BJ (cell line): ENCODE measurements at places on chromosomes 5 and 9. TPM values are rescaled to one million over a fixed set of nuclear protein-coding genes. Genes with fewer than 3 reads are reported as not detected.

- DNase-seq = no peak
Observed at GRCh38 chr5:74631081-74631953, 9.2 kb downstream of the ENC1 start.

The SH3TC2 gene
- polyA plus RNA-seq = 1.5 and 1.9 TPM in 2 replicates

The ANP32B gene
- 18.3 and 40.5 TPM in 2 replicates for polyA plus RNA-seq

The IFNA13 gene
- not detected in 2 replicates for polyA plus RNA-seq

- DNase-seq = no peak
Observed at GRCh38 chr5:65817931-65818330, 95.9 kb downstream of the NLN start.

DNA sequence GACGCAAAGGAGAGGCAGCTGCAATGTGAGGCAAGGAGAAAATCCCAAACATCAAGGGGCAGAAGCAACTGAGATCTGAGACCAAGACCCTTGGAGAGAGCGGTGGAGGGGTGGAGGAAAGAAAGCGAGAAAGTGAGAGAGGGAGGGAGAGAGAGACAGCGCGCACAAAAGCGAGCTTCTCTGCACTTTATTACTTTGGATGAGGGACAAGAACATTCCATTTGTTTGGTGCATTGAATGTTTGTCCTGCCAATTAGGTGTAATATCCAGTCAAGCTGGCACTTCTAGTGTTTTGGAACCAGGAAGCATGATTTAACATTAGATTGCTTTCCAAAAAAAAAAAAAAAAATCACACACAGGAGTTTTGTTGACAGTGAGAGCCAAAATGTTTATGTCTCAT lies 1.4 kb downstream of the CAST start:
- DNase-seq = no peak

GRCh38 chr5:82290005-82290404 lies 11.9 kb upstream of the RPS23 start:
- DNase-seq = no peak

- DNase-seq = no peak
Observed at GRCh38 chr9:87270221-87270847, 227.3 kb upstream of the DAPK1 start.

GRCh38 chr5:31934156-31934555 lies 240.0 kb downstream of the GOLPH3 start:
- no peak for DNase-seq

The BHMT2 gene
- polyA plus RNA-seq = 11.5 and 12.4 TPM in 2 replicates

DNA sequence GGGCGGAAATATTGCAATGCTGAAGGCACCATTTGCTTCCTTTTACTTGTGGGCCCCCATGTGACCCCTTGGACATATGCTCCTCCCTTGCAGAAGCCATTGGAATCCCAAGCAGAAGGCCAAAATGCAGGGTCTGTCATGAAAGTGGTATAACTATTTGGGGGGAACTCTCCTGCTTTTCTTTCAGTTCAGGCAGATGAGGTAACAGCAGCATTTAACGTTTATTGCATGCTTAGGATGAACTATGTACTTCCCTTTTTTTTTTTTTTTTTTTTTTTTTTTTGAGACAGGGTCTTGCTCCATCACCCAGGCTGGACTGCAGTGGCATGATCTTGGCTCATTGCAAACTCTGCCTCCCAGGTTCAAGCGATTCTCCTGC lies 7.8 kb downstream of the FOXI1 start:
- no peak for DNase-seq

The TMEM171 gene
- polyA plus RNA-seq = 4.4 and 5.3 TPM in 2 replicates

DNA sequence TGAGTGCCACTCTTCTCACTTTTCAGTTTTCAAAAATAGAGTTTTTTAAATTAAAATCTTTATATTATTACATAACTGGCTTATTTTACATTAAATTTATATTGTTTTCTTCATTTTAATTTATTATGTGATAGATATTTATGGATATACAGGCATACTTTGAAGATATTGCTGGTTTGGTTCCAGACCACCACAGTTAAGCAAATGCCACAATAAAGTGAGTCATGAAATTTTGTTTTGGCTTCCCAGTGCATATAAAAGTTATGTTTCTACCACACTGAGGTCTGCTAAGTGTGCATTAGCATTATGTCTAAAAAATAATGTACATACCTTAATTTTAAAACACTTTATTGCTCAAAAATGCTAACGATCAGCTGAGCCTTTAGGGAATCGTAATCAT lies 47.4 kb downstream of the NDUFS4 start:
- peak; percentile 14 for DNase-seq

DNA sequence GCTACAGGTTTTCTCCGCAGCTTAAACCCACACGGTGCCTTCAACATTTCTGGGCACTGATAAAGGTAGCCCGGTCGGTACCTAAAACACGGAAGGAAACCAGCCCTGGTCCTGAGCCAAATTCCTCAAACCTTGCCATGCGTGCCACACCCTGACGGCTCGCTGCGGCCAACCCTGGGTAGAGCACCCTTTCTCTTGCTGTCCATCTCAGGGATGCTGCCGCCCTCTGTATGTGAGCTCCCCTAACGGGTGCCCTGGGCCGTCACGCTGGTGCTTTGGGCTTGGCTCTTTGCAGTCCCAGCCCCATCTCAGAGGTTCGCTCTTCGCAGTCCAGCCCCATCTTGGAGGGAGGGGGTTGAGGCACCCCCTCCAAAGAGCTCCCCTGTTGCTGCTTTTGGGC lies 43.9 kb downstream of the PNPLA7 start:
- DNase-seq = no peak

The ARID3C gene
- polyA plus RNA-seq = not detected in 2 replicates

The APBA1 gene
- polyA plus RNA-seq = 4.6 and 4.8 TPM in 2 replicates

DNA sequence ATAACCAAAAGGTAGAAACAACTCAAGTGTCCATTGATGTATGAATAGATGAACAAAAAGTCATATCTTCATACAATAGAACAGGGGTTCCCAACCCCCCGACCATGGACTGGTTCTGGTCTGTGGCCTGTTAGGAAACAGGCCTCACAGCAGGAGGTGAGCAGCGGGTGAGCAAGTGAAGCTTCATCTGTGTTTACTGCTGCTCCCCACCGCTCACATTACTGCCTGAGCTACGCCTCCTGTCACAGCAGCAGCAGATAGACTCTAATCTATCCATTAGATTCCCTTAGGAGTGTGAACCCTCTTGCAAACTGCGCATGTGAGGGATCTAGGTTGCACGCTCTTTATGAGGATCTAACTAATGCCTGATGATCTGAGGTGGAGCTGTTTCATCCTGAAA lies 478.0 kb downstream of the BRINP1 start:
- no peak for DNase-seq

GRCh38 chr5:143362664-143363227 lies 40.7 kb downstream of the NR3C1 start:
- no peak for DNase-seq

- DNase-seq = no peak
Observed at GRCh38 chr9:34456746-34457145, 1.6 kb downstream of the FAM219A start.

GRCh38 chr9:79432485-79432884 lies 139.3 kb upstream of the TLE4 start:
- DNase-seq = no peak

DNA sequence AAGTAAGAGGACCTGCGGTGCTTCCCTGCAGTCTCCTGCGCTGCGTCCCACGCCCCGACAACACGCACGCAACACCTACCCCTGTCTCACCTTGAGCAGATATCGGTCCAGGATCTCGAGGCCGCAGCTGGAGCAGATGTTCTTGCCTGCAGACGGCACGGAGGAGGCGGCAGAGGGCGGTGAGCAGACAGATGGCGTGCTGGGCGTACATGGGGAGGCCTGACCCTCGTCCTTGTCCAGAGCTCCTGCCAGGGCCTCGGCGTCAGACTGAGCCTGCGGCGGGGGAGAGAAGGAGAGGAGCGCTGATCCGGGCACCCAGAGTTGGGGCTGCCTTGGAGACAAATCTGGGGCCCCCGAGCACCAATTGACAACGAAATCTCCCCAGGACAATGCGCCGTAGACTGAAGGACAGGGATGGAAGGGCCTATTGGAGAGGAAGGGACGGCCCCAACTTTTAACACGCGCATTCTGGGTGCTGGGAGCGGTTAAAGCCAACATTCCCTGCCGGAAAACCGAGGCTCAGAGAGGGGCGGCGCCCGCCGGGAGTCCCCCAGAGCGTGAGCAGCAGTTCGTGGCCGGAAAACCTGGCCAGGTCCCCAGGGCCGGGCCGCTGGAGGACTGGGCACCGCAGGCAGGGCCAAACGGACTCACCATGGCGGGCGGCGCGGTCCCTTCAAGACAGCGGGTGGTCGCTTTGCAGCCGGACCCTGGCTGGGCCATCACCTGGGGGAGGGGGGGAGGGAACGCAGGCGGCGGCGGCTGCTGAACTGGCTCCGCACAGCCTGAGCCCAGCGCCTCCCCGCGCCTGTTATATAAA lies 1.8 kb downstream of the LHX6 start:
- DNase-seq = no peak

The BAAT gene
- 0.04 TPM in 1 of 2 replicates, not detected in the other for polyA plus RNA-seq

The ANKRD34B gene
- not detected in 2 replicates for polyA plus RNA-seq

- no peak for DNase-seq
Observed at GRCh38 chr9:81848472-81848871, 79.8 kb upstream of the SPATA31D4 start.

GRCh38 chr5:44535621-44536020 lies 146.4 kb upstream of the FGF10 start:
- DNase-seq = no peak

GRCh38 chr5:84113246-84114105 lies 271.2 kb downstream of the EDIL3 start:
- DNase-seq = no peak

DNA sequence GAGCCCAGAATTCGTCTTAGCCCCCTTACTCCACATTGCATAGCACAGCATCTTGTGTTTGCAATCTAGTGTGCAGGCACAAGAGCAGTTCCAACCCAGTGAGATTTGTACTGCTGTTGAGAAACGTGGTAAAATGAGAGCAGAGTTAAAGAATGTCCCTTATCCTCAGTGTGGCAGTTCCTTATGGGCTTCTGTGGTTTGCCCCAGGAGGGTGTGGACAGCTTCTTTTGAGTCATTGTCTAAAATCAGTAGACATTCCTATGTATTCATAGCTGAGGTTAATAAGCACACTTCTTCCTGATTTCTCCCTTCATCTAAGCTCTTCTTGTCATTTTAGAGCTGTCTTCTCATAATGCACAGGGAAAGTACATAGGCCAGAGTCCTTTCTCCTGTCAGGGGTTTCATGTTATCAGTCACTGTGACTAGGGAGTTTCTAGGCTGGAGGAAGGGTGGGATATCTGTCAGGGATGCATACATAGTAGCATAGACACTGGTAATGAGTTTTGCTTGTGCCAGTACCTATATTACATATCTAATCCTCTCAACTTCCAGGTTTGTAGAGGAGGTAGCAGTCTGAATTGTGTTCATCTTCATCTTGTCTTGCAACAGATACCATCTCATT lies 2.0 kb upstream of the CAVIN4 start:
- peak; percentile 42 for DNase-seq

The POU5F2 gene
- 0.04 and 0.06 TPM in 2 replicates for polyA plus RNA-seq

The OBP2B gene
- polyA plus RNA-seq = not detected in 2 replicates

The SCGB3A2 gene
- not detected in 2 replicates for polyA plus RNA-seq

DNA sequence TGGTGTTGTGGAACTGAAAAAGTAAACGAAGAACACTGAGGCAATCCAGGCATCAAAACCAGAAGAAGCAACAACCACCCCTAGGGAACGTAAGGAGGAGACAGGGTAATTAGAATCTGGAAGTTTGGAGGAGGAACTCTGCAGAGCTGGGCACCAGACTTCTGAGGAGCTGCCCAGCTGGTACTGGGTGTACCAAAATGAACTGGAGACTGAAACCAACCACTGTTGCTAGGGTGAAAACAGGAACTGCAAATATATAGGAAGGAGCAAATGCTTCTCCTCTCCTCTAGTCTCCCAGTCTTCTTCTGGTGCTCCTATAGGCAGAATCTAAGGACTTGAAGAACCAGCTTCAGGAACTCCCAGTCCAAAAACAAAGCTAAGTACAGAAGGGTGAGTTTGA lies 189.8 kb downstream of the ELAVL2 start:
- DNase-seq = no peak

GRCh38 chr5:103849934-103850333 lies 287.3 kb upstream of the NUDT12 start:
- DNase-seq = peak; percentile 83

GRCh38 chr5:128885649-128886255 lies 79.5 kb upstream of the SLC27A6 start:
- DNase-seq = no peak

The BRINP1 gene
- polyA plus RNA-seq = 0.60 TPM in 2 replicates

DNA sequence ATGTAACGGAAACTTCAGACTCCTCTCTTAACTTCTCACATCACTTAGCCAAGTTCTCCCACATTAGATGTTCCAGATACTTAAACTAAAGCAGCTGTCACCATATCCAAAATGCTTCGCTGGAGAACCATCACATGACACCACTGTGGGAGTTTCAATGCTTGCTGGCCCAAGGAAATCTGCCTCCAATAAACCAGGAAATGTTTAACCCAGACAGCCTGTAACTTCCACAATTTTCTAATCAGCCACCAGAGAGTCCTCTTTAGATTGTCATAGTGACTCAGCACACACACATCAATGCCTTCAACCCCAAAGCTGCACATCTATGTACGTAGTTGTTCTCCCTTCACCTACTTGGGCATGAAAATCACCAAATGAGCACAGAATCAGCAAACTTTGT lies 118.7 kb downstream of the LPAR1 start:
- peak; percentile 84 for DNase-seq

The BARHL1 gene
- not detected in 2 replicates for polyA plus RNA-seq

GRCh38 chr9:125103770-125104460 lies 39.4 kb downstream of the SCAI start:
- no peak for DNase-seq

DNA sequence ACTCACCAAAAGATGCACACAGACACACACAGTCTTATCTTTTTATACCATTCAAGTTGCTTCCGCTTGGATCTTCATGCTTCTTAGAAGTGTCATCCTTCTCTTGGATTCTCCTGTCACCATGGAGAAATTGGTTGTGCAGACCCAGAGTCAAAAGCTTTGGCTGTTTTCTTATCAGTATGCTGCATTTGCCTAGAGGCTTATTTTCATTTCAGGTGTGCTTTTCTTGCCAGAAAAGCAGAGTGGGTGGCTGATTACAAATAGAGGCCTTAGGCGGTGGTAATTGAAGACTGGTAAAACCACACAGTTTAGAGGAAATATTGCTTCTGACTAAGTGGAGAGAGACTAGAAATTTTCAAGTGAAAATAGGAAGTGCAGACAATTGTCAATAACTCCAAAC lies 70.2 kb upstream of the TLE4 start:
- no peak for DNase-seq

- DNase-seq = no peak
Observed at GRCh38 chr9:68802525-68803015, 97.5 kb downstream of the PIP5K1B start.

- DNase-seq = no peak
Observed at GRCh38 chr5:59598547-59598874, 295.0 kb downstream of the PDE4D start.

The CHSY3 gene
- 0.91 and 1.2 TPM in 2 replicates for polyA plus RNA-seq

GRCh38 chr5:36300191-36300926 lies 1.3 kb downstream of the RANBP3L start:
- DNase-seq = peak; percentile 10
